ENCODE measurements at places on chromosomes 7 and 10.

DNA sequence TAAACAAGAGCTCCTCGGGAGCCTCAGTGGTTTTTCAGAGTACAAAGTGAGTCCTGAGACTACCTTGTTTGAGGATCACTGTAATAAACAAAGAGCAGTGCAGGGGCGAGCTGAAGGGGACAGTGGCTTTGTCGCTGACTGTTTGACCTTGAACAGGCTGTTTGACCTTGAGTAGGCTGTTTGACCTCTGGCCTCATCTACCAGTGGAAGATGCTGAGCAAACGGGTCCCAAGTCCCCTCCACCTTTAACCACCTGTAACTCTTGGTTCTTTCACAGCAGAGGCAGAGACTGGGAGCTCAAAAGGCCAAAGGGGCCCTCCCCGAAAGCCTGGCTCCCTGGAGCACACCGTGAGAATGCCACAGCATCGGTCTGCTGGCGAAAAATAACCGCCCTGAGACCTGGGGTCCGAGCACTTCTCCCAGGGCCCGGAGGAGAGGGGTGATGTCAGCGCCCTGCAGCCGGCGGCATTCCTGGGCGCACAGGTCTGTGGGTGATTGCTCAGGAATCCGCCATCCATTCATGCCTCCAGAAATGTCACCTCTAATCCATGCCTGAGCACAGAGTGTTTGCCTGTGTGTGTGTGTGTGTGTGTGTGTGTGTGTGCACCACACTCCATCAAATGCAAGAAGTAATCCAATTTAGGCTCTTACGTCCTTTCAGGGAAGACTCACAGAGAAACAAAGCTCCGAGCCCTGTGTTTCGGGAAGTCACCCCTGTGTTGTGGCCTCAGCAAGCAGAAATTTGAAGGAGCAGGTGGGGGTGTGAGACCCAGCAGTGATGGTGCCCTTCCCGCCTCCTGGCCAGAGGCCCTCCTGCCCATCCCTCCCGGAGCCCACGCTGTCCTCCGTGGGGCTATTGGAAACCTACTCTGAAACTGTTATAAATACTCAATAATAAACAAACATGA is 66.5 kb downstream of the ASB13 start:
- DNase-seq = no peak

DNA sequence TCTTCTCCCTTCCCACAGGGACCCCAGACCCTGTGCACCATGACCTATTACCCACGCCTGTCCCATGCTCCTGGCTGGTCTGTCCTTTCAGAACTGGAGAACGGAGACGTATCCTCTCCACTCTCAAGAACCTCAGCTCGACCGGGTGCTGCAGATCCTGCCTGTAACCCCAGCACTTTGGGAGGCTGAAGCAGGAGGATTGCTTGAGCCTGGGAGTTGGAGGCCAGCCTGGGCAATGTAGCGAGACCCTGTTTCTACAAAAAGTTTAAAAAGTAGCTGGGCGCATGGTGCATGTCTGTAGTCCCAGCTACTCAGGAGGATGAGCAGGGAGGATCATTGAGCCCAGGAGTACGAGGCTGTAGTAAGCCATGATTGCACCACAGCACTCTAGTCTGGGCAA is 37.2 kb upstream of the MYL10 start:
- DNase-seq = no peak

DNA sequence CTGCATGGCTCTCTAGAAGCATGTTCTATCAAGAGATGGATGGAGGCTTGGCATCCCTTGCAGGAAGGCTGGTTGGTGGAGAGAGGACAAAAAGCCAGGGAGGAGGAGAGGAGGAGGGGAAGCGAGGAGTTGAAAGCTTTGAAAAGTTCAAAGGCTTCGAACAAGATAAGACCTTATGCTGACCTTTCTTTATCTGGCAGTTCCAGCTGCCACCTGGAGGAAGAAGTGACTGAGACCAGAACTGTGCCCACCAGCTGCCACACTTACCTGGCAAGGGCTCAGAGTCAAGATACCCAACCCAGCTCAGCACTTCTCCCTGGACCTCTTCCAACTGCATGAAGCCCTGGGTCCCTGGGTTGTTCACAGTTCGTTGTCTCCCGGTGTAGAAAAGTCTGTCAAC is 14.8 kb downstream of the CCL24 start:
- DNase-seq = no peak

DNA sequence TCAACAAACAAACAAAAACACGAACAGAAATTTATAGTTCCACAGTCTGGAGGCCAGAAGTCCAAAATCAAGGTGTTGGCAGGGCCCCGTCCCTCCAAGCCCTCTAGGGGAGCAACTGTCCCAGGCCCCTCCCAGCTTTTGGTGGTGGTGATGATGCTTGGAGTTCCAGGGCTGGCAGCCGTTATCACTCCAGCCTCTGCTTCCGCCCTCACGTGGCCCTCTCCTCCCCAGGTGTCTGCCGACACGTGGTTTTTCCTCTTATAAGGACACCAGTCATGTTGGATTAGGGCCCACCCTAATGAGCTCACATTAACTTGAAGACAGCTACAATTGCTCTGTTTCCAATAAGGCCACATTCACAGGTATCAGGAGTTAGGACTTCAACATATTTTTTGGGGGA is 49.7 kb downstream of the MICALL2 start:
- no peak for DNase-seq

DNA sequence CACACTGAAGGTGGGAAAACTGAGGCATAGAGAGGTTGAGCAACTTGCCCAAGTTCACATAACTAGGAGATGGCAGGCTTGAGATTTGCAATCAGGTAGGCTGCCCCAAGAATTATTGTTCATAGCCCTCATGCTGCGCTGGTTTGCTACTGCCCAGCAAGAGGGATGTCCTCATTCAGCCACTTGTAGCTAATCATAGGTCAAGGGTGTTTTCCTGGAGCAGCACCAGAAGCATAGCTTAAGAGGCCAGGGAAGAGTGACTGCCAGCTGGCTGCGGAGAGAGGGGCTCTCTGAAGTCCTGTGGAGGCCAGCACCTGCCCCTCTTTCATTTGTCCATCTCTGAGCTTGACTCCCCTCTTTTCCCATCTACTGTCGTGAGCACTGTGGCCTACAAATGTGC is 15.0 kb downstream of the CDHR3 start:
- no peak for DNase-seq
